ENCODE measurements at places on chromosomes 3 and 15.

DNA sequence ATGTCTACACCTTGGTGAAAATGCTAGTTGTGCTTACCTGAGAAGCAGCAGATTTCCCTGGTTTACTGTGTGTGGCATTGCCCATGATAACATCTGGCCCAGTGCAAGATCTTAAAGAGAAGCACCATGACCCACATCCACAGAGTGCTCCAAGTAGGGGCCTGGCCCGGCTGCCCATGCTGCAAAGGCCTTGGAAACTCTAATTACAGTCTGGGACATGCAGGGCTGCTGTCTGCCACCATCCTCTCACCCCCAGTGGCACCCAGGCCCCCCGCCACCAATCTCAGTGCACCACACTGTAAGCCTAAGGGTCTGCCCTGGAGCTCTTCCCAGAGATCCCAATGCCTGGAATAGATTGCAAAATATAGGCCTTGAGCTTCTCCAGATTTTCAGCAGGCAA is 132.6 kb downstream of the CHDH start:
- no peak for DNase-seq

GRCh38 chr3:88267847-88268246 is 118.1 kb downstream of the C3orf38 start:
- DNase-seq, result no peak

DNA sequence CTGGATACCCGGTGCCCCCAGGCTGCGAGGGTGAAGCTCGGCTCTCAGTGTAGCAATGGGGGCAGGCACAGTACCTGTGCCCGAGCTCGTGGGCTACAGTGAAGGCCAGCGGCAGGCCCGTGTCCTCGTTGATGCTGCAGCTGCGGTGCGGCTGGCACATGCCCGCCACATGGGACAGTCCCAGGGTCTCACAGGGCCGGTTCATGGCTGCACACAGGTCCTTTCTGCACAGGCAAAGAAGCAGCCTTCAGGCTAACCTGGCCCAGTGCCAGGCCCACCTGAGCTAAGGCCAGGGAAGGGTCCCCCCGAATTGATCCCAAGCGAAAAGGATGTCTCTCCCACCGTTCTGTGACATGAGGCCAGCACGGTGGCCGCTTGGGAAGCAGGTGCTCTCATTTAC is 21.6 kb downstream of the ADAMTS7 start:
- no peak for DNase-seq

DNA sequence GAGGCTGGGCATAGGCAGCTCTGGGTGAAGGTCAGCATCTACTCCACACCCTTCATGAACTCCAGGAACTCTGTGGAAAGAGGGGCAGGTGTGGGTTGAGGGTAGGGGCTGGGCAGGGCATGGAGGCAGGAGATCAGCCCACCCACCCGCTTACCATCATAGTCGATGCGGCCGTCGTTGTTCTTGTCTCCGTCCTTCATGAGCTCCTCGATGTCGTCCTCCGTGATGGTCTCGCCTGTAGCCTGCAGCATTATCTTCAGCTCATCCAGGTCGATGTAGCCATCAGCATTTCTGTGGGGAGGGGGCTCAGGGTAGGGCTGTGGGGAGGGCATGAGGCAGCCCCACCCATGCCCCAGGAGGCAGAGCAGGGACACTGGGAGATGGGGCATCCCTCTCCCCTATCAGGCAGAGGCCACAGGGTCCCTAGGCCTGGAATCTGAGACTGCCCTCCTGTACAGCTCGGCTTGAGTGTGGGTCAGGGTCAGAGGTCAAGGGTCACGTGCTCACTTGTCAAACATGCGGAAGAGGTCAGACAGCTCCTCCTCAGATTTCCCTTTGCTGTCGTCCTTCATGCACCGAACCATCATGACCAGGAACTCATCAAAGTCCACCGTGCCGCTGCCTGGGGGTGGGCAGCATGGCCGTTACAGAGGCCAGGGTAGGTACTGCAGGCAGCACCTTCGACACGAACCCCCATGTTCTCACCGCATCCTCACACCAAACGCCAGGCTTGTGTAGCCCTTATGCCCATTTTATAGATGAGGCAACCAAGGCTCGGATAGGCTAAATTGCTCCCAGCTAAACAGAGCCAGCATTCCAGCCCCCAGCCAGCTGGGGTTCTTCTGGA is 2.4 kb downstream of the TNNC1 start:
- DNase-seq, result no peak

- DNase-seq, result no peak
Observed at GRCh38 chr3:78872195-78872594, 895.6 kb downstream of the ROBO1 start.

- DNase-seq, result no peak
Observed at GRCh38 chr15:89397653-89398023, 63.0 kb upstream of the POLG start.

- no peak for DNase-seq
Observed at GRCh38 chr15:48643776-48644466, 1.6 kb downstream of the FBN1 start.

DNA sequence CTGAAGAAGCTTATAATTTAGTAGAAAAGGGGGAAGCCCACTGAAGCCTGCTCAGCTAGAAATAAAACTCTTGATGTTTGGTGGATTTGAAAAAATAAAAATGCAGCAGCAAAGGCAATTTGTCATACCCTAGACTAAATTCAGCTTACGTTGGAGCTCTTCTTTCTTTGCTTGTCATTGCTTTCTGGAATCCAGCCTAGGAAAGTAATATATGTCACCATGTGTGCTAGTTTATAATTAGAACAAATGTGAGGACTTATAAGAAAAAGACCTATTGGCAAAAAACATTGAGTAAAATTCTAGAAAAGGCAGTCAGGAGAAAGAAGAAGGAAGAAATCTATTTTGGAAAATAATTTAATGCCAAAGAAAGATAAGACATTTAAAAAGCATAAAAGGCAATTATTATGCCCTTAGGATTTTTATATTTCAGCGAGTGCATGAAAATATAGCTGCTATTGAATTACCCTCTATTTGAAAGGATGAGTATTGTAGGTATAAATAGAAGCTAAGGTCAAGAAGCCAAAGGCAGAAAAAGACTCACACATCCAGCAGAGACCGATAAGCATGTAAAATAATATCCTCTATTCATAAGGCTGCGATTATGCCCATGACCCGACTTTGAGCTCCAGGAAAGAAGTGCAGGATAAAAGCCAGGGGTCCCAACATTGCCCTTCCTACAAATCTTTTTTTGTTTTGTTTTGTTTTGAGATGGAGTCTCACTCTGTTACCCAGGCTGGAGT is 10.6 kb upstream of the BTBD1 start:
- no peak for DNase-seq

DNA sequence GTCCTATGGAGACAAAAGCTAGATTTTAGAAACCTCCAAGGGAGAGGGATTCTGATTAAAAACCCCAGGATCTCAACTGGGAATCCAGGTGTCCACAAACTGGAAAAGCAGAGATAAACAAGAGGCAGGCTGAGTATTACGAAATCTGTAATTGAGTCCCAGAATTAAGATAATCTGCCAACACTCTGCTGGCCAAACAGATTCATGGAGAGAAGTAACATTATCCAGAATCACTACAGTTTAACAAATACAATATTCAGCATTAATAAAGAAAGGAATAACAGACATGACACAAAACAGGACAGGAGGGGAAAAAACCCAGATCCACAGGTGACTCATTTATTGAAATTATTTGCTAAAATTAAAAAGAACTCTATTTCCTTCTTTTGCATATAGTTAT is 227.2 kb upstream of the NANOGP8 start:
- no peak for DNase-seq

DNA sequence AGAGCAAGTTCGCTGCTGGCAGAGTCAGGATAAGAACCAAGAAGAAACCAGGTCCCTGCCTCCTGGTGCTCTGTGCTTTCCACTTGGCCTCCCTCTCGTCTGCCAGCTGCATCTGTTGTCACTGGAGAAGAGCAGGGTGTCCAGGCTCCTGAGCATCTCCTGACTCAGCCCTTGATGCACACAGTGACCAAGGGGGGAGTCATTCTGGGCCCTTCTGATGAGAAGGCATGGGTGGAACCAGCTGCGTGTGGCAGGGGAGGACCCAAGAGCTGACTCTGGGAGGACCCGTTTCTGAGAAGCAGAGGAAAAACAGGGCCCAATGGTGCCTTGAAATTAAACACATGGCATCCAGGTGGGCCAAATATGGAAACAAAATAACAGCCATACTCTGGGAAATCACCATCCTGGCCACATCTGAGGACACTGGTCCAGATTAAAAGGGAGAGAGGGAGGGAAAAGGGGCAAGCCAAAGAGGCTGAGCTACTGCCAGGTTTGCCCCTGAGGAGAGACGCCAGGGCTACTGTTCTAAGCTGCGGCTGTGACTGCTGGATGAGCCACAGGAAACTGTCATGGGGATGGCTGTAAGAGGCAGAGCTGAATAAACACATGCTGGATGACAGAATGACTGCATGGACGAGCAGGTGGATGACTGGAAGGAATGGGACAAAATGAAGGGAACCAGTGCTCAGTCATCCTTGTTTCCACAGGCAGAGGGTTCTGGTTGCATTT is 58.1 kb upstream of the CA12 start:
- no peak for DNase-seq

- no peak for DNase-seq
Observed at GRCh38 chr3:58361866-58362265, 29.2 kb downstream of the PXK start.

DNA sequence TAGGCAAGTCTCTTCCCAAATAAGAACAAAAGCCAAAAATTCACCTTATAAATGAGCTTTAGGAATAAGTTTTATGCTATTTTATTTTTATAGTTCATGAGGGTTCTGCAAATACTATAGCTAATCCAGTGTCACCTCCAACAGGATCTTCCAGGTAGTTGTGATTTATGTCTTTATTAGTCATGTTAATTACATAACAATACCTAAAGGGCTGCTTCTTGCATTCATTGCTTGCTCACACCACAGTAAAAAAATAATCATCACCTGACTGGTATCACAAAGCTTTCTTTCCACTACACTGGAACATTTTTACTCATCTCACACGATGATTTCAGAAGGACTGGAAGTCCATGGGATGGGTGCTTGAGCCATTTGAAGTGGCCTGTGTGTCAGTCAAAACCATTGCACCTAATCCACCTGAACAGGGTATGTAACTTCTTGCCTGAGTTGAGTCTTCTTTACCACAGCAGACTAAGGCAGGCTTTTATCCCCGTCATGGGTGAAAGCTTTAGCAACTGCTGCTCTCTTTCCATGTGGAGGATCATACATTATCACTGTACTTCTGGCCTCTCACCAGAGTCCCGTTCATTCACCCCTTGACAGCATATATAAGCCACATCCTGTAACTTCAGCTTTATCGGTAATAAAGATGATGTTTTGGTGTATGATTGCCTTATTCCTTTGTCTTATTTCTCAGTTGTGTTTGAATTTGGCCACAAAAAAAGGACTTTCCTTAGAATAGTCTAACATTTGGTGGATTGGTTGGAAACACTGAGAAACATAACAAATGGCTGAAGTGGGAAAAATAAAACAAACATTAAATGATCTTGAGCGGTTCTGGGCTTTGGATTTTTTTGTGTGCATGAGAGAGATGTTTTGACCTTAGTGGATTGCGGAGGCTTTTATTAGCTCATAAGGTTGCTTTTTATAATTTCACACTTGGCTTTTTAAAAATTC is 382.6 kb upstream of the THBS1 start:
- DNase-seq, result no peak

DNA sequence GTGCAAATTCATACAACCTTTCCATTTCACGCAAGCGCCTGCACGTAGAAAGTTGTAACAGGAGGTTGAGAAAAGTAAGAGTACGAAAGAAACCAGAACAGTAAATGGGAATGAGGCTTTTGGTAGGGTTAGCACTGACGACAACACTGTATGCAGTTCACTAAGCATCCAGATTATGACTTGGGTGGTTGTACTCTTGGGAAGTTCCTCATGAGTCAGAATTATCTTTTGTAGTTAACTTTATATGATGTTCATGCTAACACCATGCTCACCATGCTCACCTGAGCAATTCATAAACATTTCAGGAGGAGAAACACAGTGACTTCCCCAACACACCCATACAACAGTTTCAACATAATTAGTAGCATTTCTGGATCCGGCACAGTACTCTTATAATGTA is 3.0 kb upstream of the LPP start:
- no peak for DNase-seq

- DNase-seq, result no peak
Observed at GRCh38 chr15:81097890-81098280, 36.2 kb upstream of the CFAP161 start.

DNA sequence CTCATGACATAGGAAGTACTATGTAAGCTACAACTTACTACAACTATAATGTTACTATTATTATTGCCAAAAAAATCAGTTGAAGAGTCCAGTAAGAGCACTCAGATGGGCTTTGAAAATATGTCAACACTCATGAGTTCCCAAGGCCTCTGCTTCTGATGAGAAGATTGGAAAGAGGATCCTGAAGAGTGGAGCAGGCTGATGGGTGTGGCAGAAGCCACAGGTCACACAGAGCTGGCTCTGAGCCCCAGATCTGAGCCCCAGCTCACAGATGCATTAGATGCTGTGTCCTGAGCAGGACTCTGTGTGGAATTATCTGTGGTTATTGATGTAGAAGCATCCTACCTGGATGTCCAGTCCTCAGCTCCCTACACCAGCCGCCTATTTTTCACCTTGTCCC is 65.6 kb downstream of the SPSB4 start:
- DNase-seq, result no peak

DNA sequence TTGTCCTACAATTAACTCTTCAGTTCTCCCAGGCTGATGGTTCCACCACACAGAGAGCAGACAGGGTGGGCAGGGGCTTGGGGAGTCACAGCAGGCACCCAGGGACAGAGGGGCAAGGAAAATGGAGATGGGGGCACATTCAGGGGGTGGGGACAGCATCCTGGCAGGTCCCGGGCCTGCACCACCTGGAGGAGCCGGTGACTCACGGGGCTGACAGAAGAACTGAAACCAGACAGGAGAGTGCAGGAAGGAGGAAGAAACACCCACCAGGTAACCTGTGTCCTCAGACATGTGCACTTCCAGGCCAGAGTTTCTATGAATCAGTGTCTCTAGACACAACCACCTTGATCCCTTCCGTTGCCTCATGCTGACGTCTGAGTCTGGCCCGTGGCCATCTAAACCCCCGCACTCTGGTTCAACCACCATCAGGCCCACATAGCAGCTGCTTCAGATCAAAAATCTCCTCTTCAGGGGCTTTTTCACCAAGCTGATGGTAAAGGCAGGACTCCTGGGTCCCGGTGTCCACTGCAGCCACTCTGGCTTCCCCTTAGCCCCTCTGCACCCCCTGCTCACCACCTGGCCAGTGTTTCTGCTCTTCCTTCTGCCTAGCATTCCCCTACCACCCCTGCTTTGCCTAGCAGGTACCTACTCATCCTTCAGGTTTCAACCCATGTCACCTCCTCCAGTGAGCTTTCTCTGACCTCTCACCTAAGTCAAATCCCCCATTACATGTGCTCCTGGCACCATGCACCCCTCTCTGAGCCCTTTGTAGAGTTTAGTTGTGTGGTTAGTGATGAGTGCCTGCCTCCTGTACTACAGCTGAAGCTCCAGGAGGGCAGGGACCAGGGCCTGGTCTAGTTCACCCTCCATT is 16.5 kb upstream of the CYP11A1 start:
- DNase-seq, result no peak

- no peak for DNase-seq
Observed at GRCh38 chr3:127825756-127826155, 3.4 kb upstream of the MGLL start.

GRCh38 chr3:5891711-5892110 is 704.2 kb downstream of the EDEM1 start:
- DNase-seq, result no peak

All from cortex of kidney (tissue), 1 donor.